Large intestine (tissue), 12 donors: ENCODE measurements at places on chromosomes 13 and 19. TPM values are rescaled to one million over a fixed set of nuclear protein-coding genes. Genes with fewer than 3 reads are reported as not detected.

GRCh38 chr13:92390217-92390616, 836.4 kb upstream of the GPC6 start:
- peak; percentile 56 for DNase-seq

DNA sequence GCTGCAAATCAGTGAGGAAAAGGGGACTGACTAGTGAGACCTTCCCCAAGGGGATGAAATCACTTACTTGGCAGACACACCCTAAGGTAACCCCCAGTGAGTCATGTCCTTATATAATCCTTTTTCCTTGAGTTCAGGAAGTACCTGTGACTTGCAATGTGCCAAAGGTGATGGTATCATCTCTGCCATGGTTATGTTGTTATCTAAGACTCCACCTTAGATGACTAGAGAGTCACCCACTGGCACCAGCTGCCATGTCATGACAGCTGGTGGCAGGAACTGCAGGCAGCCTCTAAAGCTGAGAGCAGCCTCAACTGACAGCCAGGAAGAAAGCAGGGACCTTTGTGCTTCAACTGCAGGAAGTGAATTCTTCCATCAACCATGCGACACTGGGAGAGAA, 12.5 kb downstream of the PBX4 start:
- peak; percentile 63 for DNase-seq

DNA sequence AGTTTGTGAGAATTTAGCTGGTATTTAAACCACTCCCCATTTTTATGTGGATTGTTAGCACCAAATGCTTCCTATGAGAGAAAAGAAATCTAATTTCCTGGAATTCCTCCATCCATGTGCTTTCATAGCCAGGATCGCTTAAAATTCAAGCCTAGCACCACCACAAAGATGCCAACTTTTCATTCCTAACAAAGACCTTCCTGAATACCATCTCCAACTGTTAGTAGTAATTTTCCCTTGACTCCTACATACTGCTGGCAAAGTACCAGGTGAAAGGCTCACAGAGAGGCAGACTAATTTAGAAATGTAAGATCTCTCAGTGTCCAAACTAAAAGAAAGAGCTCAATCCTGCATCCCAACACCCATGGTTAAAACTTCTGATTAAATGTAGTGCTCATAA, 386.3 kb downstream of the KCTD12 start:
- DNase-seq, result no peak

Gene ADAMTSL5
- 24.9 TPM for polyA plus RNA-seq

Gene RFX2
- 13.1 TPM for polyA plus RNA-seq
